ENCODE measurements at places on chromosomes 16 and 17. TPM values are rescaled to one million over a fixed set of nuclear protein-coding genes. Genes with fewer than 3 reads are reported as not detected.

The ENDOV gene
- 35.4 TPM for total RNA-seq

DNA sequence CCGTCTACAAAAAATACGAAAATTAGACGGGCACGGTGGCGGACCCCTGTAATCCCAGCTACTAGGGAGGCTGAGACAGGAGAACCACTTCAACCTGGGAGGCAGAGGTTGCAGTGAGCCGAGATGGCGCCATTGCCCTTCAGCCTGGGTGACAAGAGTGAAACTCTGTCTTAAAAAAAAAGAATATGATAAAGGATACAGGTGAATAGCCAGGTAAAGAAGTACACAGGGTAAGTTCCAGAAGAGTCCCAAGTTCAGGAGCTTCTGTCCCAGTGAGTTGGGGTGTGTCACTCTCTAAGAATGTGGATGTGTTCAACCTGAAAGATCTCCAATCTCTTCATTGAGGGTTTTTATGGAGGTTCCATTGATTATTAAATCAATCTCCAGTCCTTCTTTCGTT lies 6.8 kb downstream of the TMC5 start:
- no peaks in the 10 kb centered on the region for H3K36me3 ChIP-seq
- no peak for DNase-seq

DNA sequence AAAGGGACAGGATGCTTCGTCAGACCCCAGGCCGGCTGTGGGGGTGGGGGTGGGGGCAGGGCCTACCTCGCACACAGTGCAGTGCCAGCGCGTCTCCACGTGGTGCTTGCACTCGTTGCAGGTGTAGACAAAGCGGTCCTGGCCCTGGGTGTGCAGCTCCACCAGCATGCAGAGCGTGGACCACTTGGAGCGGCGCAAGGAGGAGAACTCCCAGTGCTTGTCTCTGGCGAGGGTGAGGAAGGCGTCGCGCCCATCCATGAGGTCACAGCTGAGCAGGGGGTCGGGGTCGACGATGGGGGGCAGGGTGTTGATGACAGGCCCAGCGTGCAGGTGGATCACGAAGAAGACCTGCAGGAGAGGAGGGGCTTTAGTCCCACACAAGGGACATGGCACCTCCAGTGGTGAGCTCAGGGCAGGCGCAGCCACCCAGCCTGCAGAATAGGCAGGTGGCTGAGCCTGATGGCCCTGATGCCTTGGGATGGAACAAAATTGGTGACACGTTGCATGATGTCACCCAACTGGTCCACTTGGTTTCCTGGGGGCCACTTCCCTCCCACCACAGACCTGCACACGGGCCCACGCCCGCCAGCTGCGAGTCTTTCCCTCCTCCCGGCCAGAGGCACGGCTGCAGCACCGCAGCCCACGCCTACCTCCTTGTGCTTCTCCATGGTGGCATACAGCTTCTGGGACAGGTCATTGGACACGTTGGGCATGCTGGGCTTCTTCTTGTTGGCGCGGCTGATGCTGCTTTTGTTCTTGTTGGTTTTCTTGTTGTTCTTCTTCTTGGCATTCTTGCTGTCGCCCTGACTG lies 14.0 kb upstream of the TRAP1 start:
- H3K4me1 ChIP-seq = no peaks in the 10 kb centered on the region
- H3K4me3 ChIP-seq = no peak overlapping the region
- H3K36me3 ChIP-seq = peaks cover 67% of the 10 kb centered on the region
- no peak overlapping the region for H3K27ac ChIP-seq
- H3K27me3 ChIP-seq = no peaks in the 10 kb centered on the region

- H3K4me3 ChIP-seq = no peak overlapping the region
- no peaks in the 10 kb centered on the region for H3K36me3 ChIP-seq
- H3K4me1 ChIP-seq = peaks cover under 1% of the 10 kb centered on the region
- H3K27me3 ChIP-seq = peaks cover 3% of the 10 kb centered on the region
- H3K27ac ChIP-seq = no peak overlapping the region
- no peak for DNase-seq
Observed at GRCh38 chr16:54991525-54991924, 60.9 kb downstream of the IRX5 start.

The EFCAB5 gene
- total RNA-seq = 0.12 TPM

DNA sequence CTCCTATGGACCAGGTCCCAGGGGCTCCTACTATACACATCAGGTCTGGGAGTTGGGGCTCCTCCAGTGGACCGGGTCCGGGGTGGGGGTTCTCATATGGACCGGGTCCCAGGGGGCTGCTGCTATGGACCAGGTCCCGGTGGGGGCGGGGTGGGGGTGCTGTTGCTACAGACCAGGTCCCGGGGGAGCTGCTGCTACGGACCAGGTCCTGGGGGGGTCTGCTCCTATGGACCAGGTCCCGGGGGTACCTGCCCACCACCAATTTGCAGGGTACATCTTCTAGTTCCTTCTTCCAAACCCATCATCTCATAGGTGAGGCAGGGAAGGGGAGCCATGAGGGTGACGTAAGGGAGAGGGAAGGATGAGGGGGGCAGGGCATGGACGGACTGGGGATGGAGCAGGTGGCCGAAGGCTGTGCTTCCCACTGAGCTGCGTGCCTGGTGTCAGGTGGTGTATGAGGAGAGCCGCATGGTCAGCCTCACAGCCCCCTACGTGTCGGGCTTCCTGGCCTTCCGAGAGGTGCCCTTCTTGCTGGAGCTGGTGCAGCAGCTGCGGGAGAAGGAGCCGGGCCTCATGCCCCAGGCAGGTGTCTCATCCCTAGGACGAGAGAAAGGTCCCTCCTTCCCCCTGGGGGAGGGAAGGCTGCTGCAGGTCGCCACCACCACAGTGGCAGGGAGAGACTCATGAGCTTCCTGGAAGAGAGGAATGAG lies 6.6 kb downstream of the ENDOV start:
- no peaks in the 10 kb centered on the region for H3K4me1 ChIP-seq
- DNase-seq = no peak
- no peak overlapping the region for H3K27ac ChIP-seq
- H3K27me3 ChIP-seq = no peaks in the 10 kb centered on the region

The VAT1 gene
- 312 TPM for total RNA-seq

DNA sequence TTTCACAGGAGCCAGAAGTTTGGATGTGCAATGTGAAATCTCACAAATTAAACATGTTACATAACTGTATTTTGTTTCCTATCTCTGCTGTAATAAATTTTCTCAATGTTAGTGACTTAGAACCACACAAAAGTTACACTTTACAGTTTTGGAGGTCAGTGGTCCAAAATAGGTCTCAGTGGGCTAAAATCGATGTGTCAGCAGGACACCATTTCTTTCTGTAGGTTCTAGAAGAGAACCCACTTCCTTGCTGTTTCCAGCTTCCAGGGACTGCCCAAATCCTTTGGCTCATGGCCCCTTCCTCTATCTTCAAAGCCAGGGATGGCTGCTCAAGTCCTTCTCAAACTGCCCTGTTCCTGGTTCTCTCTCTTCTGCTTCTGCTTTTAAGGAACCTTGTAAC lies 252.7 kb downstream of the WWOX start:
- H3K4me1 ChIP-seq = no peaks in the 10 kb centered on the region
- no peak for DNase-seq
- no peak overlapping the region for H3K27ac ChIP-seq
- H3K4me3 ChIP-seq = no peak overlapping the region

The SCGB1C2 gene
- not detected for total RNA-seq

GRCh38 chr16:76771216-76771615 lies 419.8 kb upstream of the MON1B start:
- no peak for DNase-seq
- no peak overlapping the region for H3K27ac ChIP-seq
- H3K36me3 ChIP-seq = no peaks in the 10 kb centered on the region

GRCh38 chr17:60315650-60316049 lies 76.3 kb downstream of the USP32 start:
- H3K27ac ChIP-seq = no peak overlapping the region
- no peaks in the 10 kb centered on the region for H3K27me3 ChIP-seq
- DNase-seq = no peak
- H3K36me3 ChIP-seq = no peaks in the 10 kb centered on the region

DNA sequence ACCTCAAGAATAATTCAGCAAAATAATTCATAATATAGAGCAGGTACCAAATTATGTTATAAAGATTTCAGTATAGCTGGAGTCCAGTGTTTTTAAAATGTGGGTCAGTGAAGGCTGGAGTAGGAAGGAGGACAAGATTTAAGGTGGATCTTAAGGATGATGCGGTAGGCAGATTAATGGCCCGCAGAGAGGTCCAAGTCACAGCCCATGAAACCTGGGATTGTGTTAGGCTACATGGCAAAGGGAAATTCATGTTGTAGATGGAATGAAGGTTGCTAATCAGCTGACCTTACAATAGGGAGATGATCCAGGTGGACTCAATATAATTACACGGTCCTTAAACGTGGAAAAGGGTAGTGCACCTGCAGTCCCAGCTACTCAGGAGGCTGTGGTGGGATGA lies 6.2 kb upstream of the IRF8 start:
- no peaks in the 10 kb centered on the region for H3K36me3 ChIP-seq
- H3K4me3 ChIP-seq = no peak overlapping the region
- H3K27me3 ChIP-seq = peaks cover 76% of the 10 kb centered on the region
- H3K4me1 ChIP-seq = no peaks in the 10 kb centered on the region
- DNase-seq = no peak
- no peak overlapping the region for H3K27ac ChIP-seq

GRCh38 chr17:38571833-38572668 lies 33.7 kb downstream of the SRCIN1 start:
- H3K4me1 ChIP-seq = peaks cover 9% of the 10 kb centered on the region
- H3K27me3 ChIP-seq = peaks cover 65% of the 10 kb centered on the region
- H3K4me3 ChIP-seq = peak overlapping the region; percentile 57
- H3K36me3 ChIP-seq = no peaks in the 10 kb centered on the region

GRCh38 chr17:48184721-48185120 lies 77.2 kb downstream of the SNX11 start:
- no peaks in the 10 kb centered on the region for H3K36me3 ChIP-seq
- DNase-seq = no peak
- H3K4me3 ChIP-seq = no peak overlapping the region
- H3K4me1 ChIP-seq = no peaks in the 10 kb centered on the region

DNA sequence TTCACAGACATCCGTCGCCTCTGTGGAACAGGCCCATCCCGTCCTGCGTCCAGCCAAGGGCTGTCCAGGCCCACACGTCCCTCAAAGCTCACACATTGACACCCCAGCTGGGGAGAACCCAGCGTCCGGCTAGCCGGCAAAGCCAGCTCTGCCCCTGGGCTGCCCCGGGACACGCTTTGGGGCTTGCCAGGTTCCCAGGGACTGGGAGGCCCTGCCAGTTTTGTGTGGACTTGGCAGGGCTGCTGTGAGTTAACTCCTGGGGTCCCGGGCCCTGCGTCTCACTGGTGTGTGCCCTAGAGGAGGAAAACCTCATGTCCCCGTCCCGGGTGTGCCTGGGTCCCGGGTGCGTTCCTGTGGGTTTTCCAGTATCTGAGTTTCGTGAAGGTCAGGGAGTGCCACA lies 6.3 kb downstream of the SOX8 start:
- H3K27ac ChIP-seq = no peak overlapping the region
- peaks cover 15% of the 10 kb centered on the region for H3K27me3 ChIP-seq
- no peaks in the 10 kb centered on the region for H3K4me1 ChIP-seq
- H3K4me3 ChIP-seq = no peak overlapping the region
- H3K36me3 ChIP-seq = no peaks in the 10 kb centered on the region
- no peak for DNase-seq

The TUBB3 gene
- total RNA-seq = 16.1 TPM

DNA sequence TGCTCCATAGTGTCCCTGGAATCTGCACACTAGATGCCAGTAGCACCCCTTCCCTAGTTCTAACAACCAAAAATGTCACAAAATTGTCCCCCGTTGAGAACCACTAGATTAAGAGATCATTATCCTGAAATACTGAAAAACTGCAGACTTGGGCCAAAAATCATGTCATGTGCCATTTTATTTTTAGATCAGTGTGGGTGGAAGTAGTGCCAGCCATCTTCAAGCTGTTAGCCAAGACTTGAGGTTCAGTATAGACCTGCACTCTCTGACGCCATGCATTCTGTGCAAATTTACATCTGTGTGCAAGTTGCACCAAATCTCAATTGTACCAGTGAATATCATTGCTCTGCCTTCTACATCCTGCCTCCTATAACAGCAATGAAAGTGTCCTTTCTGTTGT lies 31.5 kb upstream of the NOL11 start:
- H3K36me3 ChIP-seq = no peaks in the 10 kb centered on the region
- no peak overlapping the region for H3K4me3 ChIP-seq

DNA sequence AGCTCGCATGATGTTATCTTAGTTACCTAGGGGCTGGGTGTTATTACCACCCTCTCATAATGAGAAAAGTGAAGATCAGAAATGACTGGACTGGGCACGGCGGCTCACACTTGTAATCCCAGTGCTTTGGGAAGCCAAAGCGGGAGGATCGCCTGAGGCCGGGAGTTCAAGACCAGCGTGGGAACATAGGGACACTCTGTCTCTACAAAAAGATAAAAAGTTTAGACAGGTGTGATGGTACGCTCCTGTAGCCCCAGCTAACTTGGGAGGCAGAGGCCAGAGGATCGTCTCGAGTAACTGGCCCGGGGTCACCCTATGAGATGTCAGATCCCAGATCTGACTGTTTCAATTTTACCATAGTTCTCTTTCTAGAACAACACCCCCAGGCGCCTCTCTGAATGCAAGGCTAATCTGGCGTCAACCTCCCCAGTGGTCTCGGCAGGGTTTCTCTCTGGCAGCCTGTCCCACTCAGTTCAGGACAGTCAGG lies 1.9 kb upstream of the CCDC102A start:
- H3K4me1 ChIP-seq = peaks cover 19% of the 10 kb centered on the region
- no peak overlapping the region for H3K4me3 ChIP-seq
- H3K36me3 ChIP-seq = no peaks in the 10 kb centered on the region
- DNase-seq = no peak

- H3K4me3 ChIP-seq = no peak overlapping the region
- no peaks in the 10 kb centered on the region for H3K27me3 ChIP-seq
- H3K4me1 ChIP-seq = peaks cover 7% of the 10 kb centered on the region
- H3K27ac ChIP-seq = no peak overlapping the region
- no peaks in the 10 kb centered on the region for H3K36me3 ChIP-seq
Observed at GRCh38 chr17:63290784-63291183, 155.3 kb downstream of the CYB561 start.

GRCh38 chr16:84577034-84577803 lies 40.7 kb downstream of the COTL1 start:
- no peaks in the 10 kb centered on the region for H3K27me3 ChIP-seq
- no peaks in the 10 kb centered on the region for H3K4me1 ChIP-seq
- DNase-seq = no peak

DNA sequence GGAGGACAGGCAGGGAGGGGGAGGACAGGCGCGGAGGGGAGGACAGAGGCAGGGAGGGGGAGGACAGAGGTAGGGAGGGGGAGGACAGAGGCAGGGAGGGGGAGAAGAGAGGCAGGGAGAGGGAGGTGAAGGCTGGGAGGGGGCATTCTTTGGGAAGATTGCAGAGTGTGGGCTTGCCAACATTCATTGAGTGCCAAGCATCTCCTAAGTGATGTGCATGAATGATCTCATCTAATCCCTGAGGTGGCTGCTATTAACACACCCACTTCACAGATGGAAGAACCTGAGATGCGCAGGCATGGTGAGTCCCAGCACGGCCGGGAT lies 58.3 kb downstream of the NT5M start:
- no peaks in the 10 kb centered on the region for H3K4me1 ChIP-seq
- H3K4me3 ChIP-seq = no peak overlapping the region
- no peaks in the 10 kb centered on the region for H3K27me3 ChIP-seq
- no peaks in the 10 kb centered on the region for H3K36me3 ChIP-seq

DNA sequence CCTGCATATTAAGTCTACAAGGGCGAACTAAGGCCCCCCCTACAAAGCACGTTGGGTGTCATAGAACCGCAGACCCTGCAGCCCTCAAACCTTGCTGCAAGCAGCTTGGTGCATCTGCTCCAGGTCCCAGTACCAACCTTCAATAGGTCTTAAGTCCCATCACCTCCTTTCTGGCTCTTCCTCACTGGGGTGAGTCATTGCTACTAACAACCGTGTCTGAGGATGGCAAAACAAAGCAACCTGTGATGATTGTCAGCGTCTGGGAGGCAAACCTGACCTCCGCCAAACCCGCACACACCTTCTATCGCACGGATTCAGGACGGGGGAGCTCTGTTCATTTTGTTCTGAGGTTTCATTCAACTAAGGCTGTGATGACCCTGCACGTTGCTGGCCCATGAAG lies 138.9 kb downstream of the SLC39A11 start:
- no peaks in the 10 kb centered on the region for H3K4me1 ChIP-seq
- H3K27me3 ChIP-seq = no peaks in the 10 kb centered on the region
- no peak overlapping the region for H3K27ac ChIP-seq
- no peaks in the 10 kb centered on the region for H3K36me3 ChIP-seq

The ORAI3 gene
- 123 TPM for total RNA-seq
